AG08395 (cell line): ENCODE measurements at places on chromosomes 6 and 20.

- DNase-seq = no peak
Observed at GRCh38 chr20:49646528-49646927, 67.2 kb downstream of the B4GALT5 start.

- DNase-seq = no peak
Observed at GRCh38 chr6:156273065-156273711, 504.0 kb upstream of the ARID1B start.

DNA sequence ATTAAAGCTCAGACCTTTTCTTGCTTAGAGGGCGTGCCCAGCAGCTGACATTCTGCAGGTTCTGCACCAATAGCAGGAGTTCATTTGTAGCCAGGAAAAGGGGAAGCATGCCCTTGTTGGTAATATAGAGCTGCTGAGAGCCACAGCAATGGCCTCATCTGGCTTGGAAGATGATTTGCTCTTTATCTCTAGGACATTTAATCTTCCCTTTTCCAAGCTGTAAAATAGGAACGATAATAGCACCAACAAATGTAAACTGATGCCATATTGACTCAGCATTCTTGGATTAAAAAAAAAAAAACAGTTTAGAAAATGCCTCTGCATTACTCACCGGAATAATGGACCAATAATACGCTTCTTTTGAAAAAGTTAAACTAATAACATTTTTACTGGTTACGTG, 93.4 kb upstream of the SLC2A12 start:
- DNase-seq = no peak

DNA sequence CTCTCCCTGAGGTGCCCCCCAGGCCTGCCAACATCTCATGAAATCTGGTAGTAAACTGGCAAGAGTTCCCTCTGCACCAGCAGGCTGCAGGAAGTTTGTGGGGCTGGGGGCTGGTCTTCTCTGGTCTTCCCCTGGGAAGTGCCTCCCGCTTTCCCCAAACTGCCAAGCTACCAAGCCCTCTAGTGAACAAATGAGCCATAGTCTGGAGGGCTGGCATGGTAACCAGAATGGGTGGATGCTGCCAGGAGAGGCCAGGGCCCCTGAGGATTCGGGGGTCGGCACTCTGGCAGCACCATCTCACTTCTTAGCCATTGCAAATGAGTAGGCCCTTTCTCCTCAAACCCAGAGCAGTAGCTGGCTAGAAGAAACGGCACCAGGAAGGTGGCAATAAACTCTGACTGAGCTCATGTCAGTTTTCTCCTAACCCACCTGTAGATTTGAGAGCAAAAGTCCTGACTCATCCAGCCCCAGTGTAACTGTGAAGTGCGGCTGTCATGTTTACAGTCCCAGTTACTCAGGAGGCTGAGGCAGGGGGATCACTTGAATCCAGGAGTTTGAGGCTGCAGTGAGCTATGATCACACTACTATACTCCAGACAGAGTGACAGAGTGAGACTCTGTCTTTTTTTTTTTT, 35.9 kb downstream of the ZC3H12D start:
- no peak for DNase-seq

GRCh38 chr6:35181308-35181932, 32.3 kb upstream of the SCUBE3 start:
- DNase-seq = peak; percentile 62

GRCh38 chr6:149924206-149924932, 1.4 kb upstream of the RAET1G start:
- no peak for DNase-seq

DNA sequence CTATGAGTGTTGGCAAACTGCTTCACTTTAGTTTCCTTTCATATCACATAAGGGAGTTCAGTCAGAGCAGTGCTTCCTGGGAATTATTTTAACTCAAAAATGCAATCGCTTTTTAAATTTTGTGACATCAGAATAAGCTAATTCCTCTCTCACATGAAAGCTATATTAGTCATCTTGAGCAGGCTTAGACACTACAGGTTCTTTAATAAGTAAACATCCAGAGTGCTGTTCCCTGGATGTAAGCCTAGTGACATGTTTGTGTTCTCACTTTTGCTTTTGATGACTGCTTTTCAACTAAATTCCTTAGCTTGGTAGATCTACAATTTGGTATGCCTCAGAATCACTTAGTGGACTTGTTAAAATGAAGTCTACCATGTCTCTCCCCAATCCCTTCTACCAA, 252.7 kb upstream of the POU3F2 start:
- DNase-seq = peak; percentile 3

DNA sequence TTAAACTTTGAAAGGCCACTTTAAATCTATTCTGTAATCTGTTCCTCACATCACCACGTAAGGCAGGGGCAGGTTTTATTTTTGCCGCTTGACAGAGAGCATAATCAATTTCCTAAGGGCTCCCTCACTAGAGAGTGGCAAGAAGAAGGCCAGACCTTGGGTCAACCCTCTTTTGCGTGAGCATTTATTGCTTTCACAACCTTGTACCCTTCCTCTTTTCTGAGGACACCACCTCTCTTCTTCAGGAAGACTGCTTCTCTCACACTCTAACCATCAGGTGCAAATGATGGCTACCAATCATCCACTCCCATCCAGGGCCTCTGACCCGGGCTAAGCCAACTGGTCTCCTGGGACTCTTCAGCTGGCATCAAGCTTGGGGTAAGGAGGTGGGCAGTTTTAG, 25.2 kb upstream of the QKI start:
- DNase-seq = no peak

DNA sequence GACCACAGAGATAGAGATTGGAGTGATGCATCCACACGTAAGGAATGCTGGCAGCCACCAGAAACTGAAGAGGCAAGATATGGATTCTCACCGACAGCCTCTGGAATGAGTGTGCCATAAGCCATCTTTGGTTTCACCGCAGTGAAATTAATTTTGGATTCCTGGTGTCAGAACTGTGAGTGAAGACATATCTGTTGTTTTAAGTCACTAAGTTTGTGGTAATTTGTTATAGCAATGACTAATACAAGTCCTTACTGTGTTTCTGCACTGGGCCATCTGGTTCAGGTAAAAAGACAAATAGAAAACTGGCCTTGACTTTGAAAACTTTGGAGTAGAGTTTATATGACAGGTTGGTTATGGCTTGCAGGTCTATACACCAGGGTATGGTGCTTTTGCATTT, 261.9 kb downstream of the PHF3 start:
- peak; percentile 13 for DNase-seq
